Fibroblast of skin of scalp (primary cell): ENCODE measurements at places on chromosomes 11 and 22.
A peak's percentile ranks its signal among the peaks of the same experiment; 100 is the strongest.

GRCh38 chr11:61609980-61610366 is 29.1 kb upstream of the SYT7 start:
- DNase-seq: no peak

DNA sequence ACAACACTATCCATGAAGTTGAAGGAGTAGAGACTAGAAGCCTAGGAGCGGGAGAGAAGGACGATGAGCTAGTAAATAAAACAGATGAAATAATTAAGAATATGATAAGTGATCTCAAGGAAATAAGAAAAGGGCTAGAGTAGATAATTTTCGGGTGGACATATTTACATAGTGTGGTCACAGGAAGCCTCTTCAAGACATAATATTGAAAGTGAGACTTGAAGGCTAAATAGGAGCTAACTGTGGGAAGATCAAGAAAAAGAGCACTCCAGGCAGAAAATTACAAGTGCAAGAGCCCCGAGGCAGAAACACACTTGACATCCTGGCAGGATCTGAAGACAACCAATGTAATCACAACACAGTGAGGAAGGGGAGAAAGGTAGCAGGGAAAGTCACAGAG is 11.9 kb upstream of the PPFIBP2 start:
- no peak for DNase-seq

GRCh38 chr11:129910360-129910759 is 15.0 kb upstream of the NFRKB start:
- no peak for DNase-seq

DNA sequence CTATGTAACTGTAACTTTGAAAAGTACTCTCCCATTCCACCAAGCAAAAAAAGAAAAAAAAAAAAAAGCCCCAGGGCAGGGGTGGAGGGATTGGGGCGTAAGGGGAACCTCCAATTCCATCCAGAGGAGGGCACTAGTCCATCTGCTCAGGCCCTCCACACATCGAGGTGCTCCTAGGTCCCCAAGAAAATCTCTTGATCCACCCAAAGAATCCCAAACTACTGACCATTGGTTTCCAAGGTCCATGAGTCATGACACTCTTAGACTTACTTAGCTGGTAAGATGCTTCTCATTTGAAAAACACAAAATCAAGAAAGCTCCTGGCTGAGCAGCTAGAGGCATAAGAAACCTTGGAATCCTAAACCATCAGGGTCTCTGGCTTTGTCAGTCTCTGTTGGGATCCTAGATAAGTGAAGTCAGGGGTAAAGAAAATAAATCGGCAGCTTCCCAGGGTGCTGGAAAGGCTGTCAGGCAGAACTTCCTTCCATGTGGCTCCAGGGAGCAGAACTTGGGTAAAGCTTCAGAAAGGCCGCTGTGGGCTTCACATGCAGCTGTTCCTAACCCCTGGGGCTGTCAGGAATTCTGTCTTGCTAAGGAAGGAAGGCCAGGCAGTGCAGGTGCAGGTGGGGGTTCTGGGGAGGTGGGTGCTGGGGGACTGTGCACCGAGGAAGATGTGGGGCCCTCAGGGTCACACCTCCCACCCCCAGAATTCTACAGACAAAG is 49.4 kb upstream of the ADA2 start:
- DNase-seq: no peak

DNA sequence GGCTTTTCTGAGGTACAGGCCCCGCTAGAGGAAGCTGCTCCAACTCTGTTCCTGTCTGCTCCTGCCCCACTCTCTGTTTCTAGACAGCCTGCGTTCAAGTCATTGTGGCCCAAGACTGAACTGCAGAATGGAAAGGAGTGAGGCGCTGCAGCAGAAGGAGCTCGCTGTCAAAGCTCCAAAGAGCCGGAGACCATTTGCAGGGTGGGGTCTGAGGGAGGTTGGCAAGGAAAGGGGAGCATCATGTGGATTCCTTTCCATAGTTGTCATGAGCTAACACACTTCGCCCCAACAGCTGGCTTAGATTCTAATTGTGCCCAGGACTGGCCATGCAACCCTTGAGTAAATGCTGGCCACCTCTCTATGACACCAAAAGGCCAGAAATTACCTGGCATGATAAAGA is 18.8 kb downstream of the APOL4 start:
- DNase-seq: no peak

GRCh38 chr11:8038393-8038792 is 42.6 kb upstream of the TUB start:
- no peak for DNase-seq

- DNase-seq: peak; percentile 27
Observed at GRCh38 chr11:102469196-102469821, 16.7 kb upstream of the TMEM123 start.

- DNase-seq: no peak
Observed at GRCh38 chr11:9142732-9143131, 51.3 kb upstream of the SCUBE2 start.

- peak; percentile 0 for DNase-seq
Observed at GRCh38 chr11:8531312-8531711, 62.7 kb downstream of the STK33 start.

DNA sequence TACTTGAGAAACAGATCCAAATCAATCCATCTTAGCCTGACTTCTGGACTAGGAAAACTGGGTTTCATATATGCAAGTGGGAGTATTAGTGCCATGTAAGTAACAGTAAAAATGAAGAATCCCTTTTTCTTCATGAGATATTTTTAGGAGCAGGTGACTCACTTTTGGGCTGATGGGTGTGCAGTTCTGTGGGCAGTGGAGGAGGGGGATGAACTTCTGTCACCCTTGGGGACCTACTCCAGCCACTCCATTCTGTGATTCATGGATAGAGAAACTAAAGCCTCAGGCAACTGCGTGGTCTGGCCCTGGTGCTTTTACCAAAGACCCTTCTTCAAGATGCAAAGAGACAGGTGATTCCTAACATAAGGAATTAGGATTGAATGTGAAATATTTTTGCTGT is 208.6 kb upstream of the NARS2 start:
- DNase-seq: peak; percentile 9

- no peak for DNase-seq
Observed at GRCh38 chr11:69049490-69049867, 747 bp downstream of the TPCN2 start.

DNA sequence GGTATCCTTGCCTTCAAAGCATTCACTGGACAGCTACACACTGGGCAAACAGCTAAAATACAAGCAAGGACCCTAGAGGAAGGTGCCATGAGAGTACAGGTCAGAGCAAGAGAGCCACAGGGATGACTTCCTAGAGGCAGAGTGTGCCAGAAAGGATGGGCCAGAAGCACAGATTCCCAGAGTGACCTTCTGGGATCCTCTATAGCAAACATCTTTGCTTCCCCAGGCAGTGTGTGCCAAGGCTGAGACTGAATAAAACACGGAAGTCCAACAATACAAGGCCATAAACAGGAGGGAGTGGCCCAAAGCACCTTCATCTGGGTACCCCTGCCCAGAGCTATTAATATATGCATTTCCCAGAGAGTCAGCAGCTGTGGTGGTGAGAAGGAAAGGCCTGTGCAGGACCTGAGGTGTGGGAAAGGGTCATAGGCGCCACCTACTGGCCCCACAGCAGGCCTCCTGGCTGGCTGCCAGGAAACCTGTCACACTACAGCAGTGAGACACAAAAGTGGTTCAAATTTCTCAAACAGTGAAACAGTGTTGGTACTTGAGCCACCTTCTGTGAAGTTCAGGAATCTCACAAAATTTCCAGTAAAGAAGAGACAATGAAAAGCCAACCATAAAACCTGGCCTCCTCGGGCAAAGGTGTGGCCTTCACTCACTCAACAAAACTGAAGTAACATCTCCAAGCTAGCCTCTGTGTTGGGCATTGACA is 20.3 kb downstream of the CLPB start:
- DNase-seq: peak; percentile 76

DNA sequence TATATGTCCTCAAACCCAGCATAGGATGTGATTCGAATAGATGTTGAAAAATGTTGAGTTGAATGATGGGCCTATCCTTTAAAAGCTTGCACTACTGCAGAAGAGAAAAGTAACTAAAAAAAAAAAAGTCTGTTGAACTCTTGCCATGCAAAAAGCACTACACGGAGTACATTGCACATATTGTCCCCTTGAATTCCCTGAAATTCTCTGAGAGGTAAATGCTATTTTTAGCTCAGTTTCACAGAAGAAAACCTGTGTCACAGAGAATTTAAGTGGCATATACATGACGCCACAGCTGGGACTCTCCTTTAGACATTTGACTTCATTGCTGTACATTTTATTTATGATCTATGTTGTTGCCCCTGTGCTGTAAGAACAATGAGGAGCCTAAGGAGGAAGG is 583.8 kb downstream of the SOX6 start:
- no peak for DNase-seq

DNA sequence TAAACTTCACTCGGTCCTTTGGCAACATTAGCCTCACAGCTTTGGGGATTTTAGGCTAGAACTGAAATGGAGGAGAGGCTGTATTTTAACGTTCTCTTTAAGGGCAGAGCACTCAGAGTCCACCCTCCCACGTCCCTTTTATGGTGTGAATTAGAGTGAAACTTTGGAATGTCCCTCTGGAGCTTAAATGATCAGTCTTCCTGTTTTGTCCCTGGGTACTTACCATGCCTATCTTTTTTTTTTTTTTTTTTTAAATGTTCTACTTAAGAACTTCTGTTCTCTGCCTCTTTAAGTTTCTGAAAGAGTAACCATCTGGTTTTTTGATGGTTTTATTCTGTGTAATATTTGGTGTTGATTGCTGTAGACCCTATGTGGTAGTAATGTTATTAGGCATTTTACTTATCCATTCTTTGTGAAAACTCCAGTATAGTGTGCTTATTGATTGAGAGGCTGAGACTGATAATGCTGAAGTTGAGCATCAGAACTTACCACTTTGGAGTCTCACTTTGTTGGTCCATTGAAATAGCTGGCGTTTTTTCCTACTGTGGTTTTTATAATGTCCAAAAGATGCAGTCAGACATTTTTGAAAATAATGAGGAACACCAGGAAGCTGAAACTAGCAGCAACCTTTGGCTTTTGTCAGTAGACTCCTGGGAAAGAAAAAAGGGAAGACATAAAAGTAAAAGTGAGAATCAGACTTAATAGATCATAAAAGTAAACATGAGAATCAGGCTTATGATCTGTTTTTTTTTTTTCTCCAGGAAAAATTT is 11.6 kb downstream of the UVRAG start:
- peak; percentile 74 for DNase-seq

DNA sequence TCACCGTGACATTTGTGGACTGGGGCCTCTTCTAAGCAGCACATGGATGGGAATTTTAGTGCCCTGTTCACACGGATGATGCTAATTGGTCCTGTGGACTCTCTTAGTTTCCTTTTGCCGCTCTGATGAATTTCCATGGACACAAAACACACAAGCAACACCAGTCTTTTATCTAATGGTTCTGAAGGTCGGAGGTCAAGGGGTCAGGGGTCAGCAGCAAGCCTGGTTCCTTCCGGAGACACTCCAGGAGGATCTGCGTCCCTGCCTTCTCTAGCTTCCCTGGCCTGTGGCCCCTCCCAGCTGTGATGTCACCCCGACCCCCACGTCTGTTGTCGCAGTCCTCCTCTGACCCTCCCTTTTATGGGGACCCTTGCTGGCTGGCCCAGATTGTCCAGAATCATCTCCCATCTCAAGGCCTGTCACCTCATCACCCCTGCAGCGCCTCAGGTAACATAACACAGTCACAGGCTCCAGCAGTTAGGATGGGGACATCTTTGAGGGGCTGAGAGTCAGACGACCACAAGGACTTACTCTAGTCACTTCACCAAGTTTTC is 6.8 kb downstream of the NADSYN1 start:
- DNase-seq: no peak

DNA sequence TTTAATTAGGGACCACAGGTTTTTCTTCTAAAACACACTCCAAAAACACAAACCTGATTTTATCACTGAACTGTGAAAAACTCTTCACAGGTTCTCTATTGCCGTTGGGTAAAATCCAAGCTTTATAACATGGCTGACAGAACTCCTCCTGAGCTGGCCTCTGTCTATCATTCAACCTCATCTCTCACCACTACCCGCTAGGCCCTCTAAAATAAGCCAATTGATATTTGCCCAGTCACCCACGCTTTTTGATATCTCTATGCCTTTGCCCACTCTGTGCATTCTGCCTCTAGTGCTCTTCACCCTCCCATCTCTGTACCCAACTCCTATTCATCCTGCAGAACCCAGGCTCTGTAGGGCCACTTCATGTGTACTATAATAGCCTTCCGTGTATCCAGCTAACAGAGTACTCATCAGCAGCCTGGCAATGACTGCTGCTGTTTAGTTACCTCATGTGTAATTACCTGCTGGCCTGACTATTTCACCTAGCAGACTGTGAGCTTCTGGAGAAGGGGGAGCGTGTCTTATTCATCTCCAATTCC is 1.1 kb upstream of the CNGA4 start:
- no peak for DNase-seq

DNA sequence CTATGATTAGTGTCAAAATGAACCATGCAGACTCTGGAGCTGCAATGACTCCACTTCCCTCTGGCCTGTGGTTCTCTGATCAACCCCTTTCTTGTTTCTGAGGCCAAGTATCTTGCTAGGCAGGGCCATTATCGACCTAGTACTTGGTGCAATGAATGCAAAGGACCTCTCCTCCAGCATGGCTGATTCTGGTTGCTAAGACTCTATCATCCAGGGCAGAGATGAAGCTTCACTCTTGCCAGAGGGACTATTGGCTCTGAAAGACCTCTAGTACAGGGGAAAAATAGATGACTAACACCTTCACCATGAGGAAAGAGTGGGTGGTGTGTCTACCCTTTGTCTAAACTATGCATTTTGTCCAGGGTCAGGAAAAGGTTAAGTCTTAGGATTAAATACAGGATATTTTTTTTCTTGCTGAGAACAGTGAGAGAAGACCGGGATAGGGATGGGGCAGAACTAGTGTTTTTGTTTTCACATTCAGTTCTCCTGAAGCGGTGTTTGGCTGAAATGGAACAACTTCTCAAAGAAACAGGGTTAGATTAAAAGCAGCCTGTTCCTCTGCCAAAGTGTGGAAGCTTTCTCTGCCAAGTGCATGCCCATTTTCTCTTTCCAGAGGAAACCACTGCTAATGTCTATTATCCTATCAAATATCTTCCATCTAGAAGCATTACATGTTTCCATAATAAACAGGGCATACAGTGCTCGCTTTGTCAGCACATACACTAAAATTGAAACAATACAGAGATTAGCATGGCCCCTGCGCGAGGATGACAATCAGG is 5.0 kb upstream of the MTFP1 start:
- DNase-seq: peak; percentile 77

DNA sequence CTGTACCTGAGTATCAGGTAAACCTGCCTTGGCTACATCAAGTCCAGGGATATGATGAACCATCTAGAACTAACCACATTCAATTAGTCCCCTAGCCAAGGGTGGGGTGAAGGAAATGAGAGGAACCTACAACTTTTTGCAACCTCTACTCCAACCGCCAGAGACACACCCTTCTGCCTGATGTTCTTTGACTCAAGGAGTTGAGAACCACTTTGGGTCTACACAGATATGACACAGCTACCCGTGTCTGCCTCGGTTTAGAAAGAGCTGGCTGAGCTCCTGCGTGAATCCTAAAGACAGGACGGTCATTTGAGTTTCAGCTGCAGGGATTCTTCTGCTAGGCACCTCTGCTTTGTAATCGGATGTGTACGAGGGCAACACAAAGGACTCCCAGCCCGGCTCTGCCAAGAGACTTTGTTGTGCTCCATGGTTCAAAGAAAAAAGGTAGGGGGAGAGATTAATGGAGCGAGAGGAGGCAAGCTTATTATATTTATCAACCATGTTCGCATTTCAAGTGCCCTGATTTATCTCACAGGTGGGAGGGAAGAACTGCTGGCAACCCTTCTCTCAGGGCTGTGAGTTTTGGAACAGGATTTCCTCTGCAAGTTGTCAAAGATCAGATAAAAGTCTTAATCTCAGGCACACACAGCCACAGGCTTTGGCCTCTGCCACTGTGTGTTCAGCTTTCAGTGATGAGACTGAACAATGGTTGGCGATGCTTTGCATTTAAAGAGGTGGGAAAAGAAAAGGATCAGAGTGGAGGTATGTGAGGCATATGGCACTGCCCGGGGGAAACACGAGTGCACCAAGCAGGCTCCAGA is 35.1 kb downstream of the FLI1 start:
- no peak for DNase-seq
